Activated T-helper 1 cell treated with anti-CD3 and anti-CD28 coated beads, Interleukin-2, amount 50 U/mL, for 16 hours (primary cell): ENCODE measurements at places on chromosomes 12 and 14.

- DNase-seq, result no peak
Measured at GRCh38 chr12:129532707-129533499, 370.9 kb downstream of the TMEM132D start.

GRCh38 chr12:67459173-67459572 lies 189.4 kb upstream of the DYRK2 start:
- no peak for DNase-seq

DNA sequence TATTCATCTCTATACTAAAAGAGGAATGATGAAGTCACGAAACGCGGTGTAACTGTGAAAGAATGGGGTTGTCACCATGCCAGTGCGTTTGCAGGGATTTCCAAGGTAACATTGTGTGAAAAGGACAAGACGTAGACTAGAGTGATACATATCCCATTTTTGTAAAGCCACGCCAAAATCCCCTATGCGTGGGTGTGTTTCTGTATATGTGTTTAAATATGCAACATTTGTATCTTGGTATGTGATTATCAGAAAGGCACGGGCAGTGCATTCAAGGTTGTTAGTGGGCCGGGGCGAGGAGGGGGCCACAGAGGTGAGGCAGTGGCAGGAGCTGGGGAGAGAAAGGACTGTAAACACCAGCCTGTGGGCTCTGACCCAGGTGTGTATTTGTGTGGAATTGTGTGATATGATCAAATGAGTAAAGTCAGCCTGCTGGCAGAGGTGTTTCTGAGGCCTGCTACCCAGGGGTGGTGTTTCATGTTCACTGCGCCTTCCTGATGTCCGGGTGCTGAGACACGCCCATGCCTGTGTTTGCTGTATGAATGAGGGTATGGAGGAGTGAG lies 137.8 kb downstream of the ADGRD1 start:
- DNase-seq, result no peak

- no peak for DNase-seq
Measured at GRCh38 chr12:52799505-52800211, 3.7 kb upstream of the KRT3 start.

DNA sequence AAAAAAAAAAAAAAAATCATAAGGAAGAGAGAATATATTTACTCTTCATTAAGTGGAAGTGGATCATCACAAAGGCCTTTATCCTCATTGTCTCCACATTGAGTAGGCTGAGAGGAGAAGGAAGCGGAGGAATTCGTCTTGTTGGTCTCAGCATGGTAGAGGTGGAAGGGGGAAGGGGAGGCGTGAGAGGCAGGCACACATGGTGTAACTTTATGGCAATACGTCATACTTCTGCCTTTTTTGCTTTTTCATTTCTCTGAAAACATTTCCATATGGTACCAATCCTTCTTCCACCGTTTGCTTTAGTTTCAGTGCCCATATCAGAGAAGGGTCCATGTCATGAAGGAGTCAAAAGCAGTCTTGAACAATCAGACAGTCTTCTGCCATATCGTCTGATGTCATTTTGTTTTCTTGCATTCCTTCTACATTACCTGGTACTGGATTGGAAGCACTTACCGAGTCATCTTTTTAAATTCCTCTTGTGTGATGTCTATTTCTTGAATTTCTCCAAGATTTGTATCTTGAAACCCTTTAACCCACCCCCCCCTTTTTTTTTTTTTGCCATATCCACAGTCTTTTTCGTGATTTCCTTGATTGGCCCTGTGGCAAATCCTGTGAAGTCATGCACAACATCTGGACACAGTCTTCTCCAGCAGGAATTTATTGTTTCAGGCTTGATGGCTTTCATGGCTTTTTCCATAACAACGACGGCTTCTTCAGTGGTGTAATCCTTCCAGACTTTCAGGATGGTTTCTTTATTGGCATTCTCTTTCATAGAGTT lies 8.9 kb downstream of the FUT8 start:
- DNase-seq, result no peak

- no peak for DNase-seq
Measured at GRCh38 chr12:65430571-65431306, 152.3 kb downstream of the MSRB3 start.

GRCh38 chr12:42326541-42327226 lies 717 bp downstream of the PPHLN1 start:
- no peak for DNase-seq

DNA sequence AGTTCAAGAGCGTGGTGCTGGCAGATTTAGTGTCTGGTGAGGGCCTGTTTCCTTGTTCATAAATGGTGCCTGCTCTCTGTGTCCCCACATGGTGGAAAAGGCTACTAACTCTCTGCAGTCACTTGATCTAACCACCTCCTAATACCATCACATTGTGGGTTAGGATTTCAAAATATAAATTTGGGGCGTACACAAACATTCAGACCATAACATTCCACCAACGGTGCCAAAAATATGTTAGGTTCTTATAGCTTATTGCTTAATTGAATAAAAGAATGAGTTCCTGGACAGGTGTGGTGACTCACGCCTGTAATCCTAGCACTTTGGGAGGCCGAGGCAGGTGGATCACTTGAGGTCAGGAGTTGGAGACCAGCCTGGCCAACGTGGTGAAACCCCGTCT lies 3.4 kb upstream of the DYRK2 start:
- no peak for DNase-seq
